ENCODE measurements at places on chromosomes 5 and 9. TPM values are rescaled to one million over a fixed set of nuclear protein-coding genes. Genes with fewer than 3 reads are reported as not detected.

FBP2 gene
- total RNA-seq: not detected

DNA sequence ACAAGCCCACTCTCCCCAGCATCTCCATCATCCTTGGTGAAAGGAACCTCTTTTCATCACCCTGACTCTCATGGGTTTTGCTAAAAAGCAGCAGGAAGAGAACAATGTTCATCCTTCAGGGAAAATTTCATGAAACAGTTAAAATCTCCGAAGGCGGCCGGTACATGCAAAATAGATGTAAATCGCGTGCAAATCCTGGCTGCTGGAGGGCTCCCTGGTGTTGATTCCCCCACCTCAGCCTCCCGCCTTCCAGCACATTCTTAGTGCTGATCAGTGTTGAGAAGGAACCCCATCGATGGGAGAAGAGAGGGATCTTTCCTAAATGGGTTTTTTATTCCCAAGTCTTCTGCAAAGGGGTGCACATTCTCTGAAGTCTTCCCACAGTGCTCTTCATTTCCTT is 8.7 kb upstream of the GFI1B start:
- no peak for DNase-seq

DNA sequence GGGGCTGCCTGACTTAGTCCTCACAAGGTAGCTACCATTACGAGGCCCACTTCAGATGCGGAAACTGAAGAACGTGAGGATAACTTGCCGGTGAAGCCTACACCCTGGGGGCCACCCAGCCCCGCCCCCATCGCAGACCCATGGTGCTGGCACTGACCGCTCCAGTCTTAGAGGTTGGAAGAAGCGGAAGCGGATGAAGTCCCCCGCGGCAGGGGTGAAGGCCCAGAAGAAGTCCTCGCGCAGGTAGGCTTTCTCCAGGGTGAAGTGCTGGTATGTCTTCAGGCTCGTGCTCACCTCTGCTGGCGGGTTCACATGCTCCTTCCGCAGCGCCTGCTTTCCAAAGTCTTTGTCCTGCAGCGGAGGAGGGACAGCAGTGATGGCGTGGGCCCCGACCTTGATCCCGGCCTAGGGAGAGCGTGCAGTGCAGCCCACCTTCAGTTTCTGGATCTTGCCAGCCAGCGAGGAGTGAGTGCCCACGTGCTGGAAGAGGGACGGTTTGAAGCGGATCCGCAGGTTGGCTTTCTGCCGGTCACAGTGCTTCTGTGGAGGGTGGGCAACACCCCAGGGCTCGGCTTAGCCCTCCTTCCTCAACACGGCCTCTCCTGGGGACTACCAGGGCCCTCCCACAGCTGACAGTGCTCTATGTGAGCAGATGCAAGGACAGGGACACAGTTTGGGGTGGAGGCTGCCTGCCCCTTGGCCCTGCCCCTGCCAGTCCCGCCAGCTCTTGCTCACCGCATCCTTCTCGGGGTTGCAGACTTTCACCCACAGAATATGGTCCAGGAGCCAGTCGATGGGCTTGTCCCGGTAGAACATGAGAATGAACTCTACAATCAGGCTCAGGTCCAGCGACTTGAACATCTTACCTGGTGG is 5.2 kb downstream of the LTC4S start:
- no peak for DNase-seq

GRCh38 chr9:20604562-20604961 is 17.7 kb downstream of the MLLT3 start:
- no peak for DNase-seq

GRCh38 chr5:179120421-179120861 is 60.3 kb downstream of the ZNF354C start:
- DNase-seq: no peak

DNA sequence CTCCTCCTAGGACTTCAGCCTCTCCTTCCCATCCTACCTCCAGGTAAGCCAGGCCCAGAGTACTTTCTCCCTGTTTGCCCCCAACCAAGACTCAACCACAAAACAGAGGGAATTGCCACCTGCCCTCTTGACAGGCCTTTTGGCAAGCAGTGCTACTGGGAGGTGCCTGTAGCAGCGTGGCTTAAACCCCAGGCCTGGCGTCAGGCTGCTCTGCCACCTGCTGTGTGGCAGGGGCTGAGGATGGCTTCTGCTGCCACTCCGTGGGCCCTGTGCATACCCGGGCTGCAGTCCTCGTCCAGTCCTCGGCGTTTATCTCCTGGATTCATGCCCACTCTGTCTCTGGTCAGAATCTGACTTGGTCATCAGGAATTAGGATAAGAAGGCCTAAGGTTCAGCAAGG is 163.1 kb downstream of the PAX5 start:
- DNase-seq: no peak

Measured in neural crest cell (in vitro differentiated cells).